Uterus (tissue), 4 donors: ENCODE measurements at places on chromosomes 6 and 20.

DNA sequence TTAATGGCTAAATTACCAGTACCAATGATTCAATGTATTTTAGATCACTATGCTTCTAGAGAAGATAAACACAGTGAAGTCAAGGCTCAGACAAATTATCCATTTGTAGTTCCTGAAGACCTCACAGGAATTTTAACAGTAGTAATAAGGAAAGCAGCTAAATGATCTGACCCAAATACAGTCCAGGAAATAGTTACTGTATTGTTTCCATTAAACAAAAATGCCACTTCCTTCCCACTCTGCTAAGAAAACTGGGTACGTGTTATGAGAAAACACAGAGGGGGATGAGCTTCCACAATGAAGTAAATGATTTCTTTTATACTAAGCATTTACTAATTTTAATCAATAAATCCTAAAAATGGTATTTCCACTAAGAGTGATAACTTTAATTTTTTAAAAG lies 127.9 kb downstream of the CDK19 start:
- no peak for DNase-seq

DNA sequence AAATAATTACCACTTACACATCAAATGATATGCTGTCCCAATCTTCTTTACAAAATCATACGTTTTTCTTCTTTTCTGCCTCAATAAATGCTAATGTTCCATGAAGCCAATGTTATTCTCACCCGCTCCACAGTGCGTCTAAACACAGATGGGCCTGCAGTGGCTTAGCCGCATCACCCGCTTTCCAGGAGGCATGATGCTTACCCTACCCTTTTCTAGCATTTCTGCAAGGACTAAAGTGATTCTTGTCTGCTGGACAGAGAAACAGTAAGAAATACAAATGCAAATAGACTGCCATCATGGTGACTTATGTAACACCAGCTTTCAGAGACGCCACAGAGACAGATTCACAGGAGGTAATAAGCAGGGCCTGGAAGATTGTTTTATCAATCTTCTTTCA lies 104.4 kb downstream of the RNASET2 start:
- DNase-seq: no peak

- DNase-seq: no peak
These were observed 28.8 kb upstream of the TCFL5 start for GRCh38 chr20:62890444-62890843.

GRCh38 chr6:127776320-127776719 lies 124.5 kb downstream of the THEMIS start:
- no peak for DNase-seq

DNA sequence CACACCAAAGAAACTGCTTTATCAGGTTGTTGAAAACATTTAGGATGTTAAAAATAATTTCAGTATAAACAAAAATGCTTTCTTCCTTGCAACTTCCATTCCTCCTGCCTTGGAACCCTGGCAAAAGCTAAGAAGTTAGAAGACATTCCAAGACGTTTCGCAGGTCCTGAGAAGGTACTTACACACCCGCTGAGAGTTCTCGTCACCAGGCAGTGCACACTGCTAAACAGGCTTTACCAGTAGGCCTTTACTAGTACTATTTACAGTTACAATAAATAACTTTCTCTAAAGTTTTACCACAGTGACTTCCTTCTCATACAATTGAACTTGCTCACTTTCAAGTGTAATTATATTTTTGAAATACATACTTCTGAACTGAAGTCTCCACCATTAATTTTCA lies 81.4 kb upstream of the RPS6KA2 start:
- no peak for DNase-seq

DNA sequence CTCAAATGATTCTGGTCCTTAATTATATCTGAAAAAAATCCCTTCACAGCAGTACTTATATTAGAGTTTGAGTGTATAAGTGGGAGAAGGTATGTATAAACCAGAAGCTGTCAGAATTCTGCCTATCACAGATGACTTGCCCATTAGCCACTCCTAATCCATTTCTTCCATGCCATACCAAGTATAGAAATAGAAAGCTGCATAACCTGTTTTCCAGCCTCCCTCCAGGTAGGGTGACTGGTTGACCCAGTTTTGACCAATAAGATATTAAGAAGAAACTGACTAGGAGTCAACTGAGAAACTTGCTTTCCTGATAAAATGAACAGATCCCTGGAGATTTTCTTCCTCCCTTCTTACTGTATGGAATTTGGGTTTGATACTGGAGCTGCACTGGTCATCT lies 112.2 kb upstream of the GRIK2 start:
- DNase-seq: no peak
